Left kidney (tissue), 8 donors: ENCODE measurements at places on chromosomes 5 and 9. TPM values are rescaled to one million over a fixed set of nuclear protein-coding genes. Genes with fewer than 3 reads are reported as not detected.

DNA sequence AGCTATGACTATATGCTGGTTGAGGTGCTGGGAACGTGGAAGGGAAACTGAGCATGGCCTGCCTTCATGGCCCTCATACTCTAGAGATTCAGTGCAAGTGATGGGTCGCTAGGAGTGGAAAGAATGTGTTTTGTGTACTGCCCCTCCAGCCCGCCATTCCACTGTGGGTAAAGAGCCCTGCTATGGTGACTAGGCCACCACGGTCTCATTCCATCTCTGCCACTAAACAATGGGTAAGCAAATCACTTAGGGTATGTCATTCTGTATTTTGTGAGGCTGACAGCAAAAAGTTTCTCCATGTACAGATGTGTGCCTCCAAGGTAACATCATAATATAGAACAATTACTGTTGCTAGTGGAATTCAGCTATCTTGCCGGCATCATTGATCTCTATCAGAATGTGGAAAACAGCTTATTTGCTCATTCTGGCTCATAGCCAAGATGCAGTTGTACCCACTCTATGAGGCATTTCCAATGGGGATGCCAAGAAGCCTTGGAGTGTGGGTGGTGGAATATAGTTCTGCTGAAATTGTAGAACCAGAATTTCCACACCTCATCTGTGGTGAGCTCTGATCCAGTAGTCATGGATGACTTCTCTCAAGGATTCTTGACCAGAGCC is 12.5 kb downstream of the SMARCA2 start:
- no peak for DNase-seq

PCDHAC2 gene
- polyA plus RNA-seq = 0.93 TPM

GRCh38 chr9:72977670-72978069 is 24.8 kb upstream of the ALDH1A1 start:
- no peak for DNase-seq

GRM6 gene
- polyA plus RNA-seq = 1.9 TPM

DNA sequence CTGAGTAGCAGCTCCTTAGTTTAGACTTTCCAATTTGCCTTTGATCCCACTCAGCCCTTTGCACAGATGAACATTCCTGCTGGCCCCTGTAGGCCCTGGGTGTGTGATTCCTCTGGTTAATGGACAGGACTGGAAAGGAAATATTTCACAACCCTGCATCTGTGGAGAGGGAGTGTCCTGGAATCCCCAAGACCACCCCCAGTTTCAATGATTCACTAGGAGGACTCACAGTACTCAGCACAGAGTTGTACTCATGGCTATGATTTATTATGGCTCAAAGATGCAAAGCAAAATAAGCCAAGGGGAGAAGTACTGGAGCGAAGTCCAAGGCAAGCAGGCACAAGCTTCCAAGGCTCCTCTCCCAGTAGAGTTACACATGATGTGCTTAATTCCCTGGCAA is 42.4 kb upstream of the TJP2 start:
- DNase-seq = no peak

GZMA gene
- polyA plus RNA-seq = 0.37 TPM
